ENCODE measurements at places on chromosomes 16 and 17.
A peak's percentile ranks its signal among the peaks of the same experiment; 100 is the strongest.

DNA sequence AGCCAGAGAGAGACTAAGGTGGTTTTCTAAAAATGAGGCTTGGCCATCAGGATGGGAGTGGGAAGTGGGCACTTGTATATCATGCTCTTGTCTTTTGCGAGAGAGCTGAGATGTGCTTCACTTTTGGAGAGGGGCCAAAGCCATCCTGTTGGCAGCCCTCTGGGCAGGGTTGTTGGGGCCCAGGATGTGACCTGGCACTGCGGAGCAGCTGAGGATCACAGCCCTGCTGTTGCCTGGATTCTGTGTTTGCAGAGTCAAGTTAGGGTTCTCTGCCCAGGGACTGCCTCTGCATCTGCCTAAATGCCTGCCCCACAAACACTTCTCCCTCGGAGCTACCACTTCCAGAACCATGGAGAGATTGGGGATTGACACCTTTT lies 71.2 kb downstream of the PLD6 start:
- no peak for DNase-seq

DNA sequence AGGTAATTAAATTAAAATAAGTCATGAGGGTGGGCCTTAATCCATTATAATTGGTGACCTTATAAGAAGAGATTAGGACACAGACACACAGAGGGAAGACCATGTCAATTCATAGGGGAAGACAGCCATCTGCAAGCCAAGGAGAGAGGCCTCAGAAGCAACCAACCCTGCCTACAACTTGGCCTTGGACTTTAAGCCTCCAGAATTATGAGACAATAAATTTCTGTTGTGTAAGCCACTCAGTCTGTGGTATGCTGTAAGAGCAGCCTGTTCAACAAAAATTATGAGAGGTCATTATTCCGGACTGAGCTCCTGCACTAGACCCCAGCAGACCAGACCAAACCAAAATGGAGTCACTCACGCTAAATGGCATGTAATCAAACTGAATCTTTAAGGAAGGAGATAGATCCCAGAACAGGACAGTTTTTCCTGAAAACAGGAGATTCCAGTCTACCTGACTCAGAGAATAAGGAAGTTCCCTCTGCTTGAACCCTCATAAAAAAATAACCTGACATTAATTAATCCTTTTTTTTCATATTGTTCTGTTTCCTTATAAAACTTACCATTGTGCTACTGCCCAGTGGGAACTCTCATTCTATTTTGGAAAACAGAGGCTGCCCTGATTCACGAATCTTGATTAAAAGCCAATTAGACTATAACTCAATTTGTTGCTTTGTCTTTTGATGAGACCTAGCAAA lies 74.3 kb downstream of the DNAH3 start:
- no peak for DNase-seq

GRCh38 chr17:38415250-38416194 lies 12.7 kb upstream of the ARHGAP23 start:
- no peak for DNase-seq

GRCh38 chr16:4915226-4915761 lies 21.7 kb downstream of the PPL start:
- no peak for DNase-seq

GRCh38 chr17:8151120-8151640 lies 1.0 kb downstream of the PER1 start:
- peak; percentile 69 for DNase-seq

DNA sequence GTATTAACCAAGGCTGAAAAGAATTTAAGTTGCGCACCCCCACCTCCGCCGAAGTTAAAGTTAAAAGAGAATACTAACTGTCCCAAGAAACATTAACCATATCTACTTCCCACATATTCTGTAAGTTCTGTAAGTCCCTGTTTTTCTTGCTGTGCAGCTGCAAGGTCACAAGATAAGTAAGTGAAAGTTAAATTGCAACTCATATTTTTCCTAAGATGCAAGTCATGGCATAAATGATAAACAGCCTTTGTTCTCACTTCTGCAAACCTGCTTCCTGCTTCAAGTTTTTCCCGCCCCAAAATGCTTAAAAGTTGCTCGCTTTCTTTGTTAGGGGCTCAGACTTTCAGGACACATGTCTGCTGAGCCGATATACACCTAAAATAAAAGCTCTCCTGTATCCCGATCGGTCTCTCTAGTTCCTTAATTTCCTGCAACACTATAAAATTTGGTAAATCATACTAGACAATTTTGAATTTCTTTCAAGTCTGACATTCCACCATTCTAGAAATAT lies 32.6 kb upstream of the ABCA9 start:
- DNase-seq: no peak

- DNase-seq: no peak
Observed at GRCh38 chr17:1475321-1475854, 17.1 kb downstream of the MYO1C start.

- no peak for DNase-seq
Observed at GRCh38 chr17:78266231-78266631, 34.8 kb downstream of the TMEM235 start.

DNA sequence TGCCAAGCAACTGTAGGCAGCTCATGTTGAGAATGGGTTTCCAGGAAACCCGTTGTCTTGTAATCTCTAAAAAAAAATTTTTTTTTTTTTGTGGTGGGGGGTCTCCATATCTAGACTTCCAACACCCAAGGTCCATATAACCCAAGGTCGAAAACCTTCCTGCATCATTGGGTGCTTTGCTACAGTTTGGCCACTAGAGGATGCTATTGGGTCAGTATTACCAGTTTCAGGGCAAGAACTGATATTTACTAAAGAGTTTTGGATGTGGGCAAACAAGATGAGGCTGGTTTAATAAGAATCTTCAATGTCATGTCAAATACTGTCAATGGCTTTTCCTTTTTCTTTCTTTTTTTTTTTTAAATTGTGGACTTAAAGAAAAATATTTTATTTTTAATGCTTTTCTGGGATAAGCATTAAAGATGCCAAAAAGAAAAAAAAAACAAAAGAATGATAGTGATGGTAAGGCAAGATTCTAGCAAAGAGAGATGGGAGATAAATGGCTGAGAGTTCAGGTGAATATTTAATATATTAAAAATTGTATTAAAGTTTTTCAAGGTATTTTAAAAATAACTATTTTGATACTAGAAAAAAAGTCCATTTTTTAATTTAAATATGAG lies 62.2 kb downstream of the DHRS7C start:
- DNase-seq: no peak

GRCh38 chr17:42248351-42249179 lies 27.6 kb downstream of the STAT5B start:
- DNase-seq: peak; percentile 56

DNA sequence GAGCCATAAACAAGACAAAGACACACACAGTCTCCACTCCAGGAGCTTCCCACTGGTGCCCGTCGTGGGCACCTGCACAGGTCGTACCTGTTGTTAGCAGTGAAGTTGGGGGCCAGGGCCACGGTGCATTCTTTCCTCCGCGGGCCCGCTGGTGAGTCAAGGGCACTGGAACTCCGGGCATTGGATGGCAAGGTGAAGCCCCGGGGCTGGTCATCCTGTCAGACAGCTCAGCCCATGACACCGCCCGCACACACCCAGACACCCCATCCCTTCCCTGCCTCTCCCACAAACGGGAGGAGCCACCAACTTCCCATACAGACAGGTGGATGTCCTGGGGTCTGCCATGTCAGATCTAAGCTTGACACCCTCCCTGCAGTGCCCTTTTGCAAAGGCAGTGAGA lies 16.1 kb downstream of the CEP131 start:
- DNase-seq: no peak

GRCh38 chr17:48791128-48792032 lies 25.6 kb downstream of the TTLL6 start:
- DNase-seq: no peak

- DNase-seq: no peak
Observed at GRCh38 chr17:4959261-4959965, 8.2 kb downstream of the SPAG7 start.

DNA sequence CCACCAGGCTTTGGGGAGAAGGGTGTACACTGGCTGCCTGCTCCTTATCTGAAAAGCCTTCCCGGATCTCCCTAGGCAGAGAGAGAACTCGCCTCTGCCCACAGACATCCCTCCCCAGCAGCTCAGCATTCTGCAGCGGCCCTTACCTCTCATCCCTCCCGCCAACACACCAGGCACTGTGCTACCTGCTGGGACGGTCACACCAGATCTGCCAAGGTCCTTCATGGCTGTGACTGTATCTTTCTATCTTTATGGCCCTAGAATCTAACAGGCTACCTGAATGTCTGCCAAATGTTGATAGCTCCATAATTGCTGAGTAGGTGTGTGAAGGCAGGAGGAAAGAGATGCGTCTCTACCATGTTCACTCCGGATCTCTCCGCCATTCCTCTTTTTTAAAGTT lies 7.9 kb downstream of the TSNAXIP1 start:
- no peak for DNase-seq

- DNase-seq: no peak
Observed at GRCh38 chr17:31413874-31414549, 22.5 kb downstream of the RAB11FIP4 start.

DNA sequence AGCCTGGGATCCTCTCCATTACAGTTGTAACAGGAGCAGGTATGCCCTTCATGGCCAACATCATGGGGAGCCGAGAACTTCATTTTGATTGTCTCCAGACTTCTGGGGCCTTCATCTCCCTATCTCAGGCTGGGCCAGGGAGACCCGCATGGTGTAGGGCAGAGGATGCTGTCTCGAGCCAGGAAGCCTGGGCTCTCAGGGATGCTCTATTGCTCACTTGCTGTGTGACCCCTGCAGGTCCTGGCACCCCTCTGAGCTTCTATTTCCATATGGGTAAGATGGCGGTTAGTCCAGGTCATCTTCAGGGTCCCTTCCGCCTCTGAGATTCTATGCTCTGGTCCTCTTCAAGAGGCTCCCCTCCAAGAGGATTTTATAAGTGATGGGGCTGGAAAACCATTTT lies 20.6 kb upstream of the RNF135 start:
- no peak for DNase-seq

- no peak for DNase-seq
Observed at GRCh38 chr17:57955183-57955931, at the start of gene CUEDC1. TSS of gene CUEDC1 (minus strand) at chr17:57955412. CDS start at chr17:57885564, 69,848 bp downstream.

GRCh38 chr16:2686912-2687507 lies 4.7 kb downstream of the KCTD5 start:
- no peak for DNase-seq

DNA sequence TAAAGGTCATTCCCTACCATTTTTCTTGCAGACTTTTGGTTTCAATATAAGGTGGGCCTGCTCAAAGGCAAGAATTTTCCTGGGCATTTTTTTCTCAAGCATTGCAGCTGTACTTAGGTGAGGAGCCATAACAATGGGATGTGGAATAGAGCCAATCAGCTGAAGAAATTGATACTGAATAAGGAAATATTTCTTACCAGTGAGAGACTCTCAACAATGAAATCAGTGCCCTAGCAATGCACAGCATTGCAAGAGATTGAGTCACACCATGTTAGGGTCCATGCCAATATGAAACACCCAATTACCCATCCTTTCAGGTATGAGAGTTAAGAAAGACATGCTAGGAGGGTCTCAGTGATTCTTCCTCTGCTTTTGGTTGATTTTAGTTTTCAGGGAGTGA lies 237.6 kb downstream of the SOX9 start:
- no peak for DNase-seq

DNA sequence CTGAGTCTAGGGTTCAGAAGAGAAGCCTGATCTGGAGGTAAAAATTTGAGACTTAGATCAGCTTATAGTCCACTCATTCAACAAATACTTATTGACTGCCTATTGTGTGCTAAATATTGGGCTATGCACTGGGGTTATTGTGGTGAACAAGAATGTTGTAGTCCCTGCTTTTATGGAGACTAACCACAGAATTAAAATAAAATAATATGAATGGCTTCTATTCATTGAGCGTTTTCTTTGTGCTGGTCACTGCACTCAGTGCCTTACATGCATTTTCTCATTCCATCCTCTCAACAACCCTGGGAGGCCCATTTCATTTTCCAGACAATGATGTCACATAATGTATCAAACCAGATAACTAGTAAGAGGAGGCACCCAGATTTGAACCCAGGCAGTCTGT lies 4.8 kb downstream of the NEK8 start:
- DNase-seq: no peak

DNA sequence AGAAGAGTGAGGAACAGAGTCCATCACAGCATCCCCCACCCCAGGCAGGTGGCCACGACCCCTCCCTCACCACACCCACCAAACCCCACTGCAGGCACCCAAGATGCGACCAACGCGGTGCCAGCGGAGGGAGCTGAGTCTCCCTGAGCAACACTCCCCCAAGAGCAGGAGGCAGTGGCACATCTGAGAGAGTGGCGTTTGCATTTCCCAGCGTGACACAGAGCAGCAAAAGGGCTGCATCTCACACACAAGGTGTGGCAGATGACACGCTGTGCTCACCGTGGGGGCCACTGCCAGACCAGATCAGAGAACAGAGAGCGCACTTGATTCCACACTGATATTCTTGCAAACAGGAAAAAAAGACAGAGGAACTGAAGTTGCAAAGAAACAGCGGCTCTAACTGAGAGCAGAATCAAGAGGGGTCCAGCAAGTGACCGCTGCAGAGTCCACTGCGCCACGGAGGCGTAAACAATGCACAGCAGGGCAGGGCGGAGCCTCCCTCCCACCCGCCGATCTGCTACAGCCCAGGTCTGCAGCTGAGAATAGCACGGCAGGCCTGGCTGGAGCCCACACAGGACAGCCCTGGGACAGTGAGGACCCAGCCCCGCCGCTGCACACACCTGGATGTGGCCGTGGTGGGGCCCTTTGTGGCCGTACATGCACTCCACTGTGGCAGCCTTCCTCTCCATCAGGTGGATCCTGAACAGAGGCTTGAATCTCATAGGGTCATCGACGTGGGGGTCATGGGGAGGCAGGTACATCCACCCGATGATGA lies 26.0 kb upstream of the C16orf95 start:
- no peak for DNase-seq

DNA sequence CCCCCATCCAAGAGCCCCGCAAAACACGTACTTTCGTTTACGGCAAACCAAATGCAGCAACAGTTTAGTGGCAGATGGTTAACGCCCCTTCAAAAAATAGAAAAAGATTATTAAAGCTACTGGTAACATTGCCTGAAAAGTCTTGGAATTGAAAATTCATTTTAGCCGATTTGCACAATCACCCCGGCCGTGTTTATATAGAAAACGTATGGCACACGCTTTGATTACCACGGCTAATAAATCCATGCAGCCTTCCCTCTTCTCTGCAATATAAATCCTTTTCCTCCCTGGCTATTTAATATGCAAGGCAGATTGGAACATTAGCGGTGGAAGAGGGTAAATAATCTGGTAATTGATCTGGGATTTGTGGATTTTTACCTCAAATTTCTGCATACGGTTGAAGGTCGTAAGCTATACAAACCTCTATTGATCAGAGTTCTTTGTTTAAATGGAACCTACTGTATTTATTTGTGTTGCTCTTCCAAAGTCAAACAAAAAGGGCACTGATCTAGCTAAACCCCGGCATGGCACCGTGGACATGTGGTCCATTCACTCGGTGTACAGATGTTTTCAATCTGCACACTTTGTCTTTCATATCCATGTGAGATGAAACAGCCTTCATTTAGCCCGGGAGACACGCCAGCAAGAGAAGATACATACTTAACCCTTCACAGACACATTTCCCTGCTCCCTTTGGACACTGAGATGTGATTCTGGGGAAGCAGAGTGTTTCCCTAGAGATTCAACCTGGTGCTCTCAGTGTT lies 238.1 kb upstream of the MAF start:
- no peak for DNase-seq

Data from stimulated activated CD4-positive, alpha-beta T cell treated with anti-CD3 and anti-CD28 coated beads, Interleukin-1b, Interleukin-23, amount 100 ng/mL, for 1 hour (primary cell).